ENCODE measurements at places on chromosomes 7 and 10.

- DNase-seq, result no peak
These were observed 129.8 kb upstream of the TNRC18 start for GRCh38 chr7:5553298-5553877.

- no peak for DNase-seq
These were observed 333.3 kb downstream of the SDK1 start for GRCh38 chr7:3634396-3634795.

DNA sequence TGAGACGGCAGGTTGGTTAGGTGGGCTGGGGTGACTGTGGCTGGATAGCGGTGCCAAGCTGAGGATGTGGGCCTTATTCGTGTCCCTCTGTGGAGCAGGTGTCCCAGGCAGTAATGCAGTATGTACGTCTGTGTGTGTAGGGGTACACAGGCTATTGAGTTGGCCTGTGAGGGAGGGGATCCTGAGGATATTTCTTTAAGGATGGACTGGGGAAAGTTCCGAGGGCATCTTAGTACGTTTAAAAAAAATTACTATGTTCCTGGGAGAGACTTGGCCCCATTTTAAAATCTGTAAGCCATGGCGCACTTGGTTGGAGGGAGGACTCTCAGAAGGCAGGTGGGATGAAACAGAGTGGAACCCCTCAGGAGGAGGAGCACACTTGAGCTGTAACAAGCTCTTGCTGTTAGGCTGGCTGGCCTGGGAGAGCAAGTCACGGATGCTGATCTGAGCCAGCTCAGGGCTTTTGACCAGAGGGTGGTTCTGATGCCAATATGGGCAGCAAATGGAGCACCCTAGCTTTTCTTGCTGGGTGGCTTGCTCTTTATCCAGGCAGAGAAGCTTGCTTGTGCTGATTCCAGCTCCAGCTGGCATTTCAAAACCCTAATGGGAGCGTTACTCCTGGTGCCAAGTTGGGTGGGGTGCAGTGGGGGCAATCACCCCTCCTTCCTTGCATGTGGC, 765 bp downstream of the WBP1L start:
- no peak for DNase-seq

DNA sequence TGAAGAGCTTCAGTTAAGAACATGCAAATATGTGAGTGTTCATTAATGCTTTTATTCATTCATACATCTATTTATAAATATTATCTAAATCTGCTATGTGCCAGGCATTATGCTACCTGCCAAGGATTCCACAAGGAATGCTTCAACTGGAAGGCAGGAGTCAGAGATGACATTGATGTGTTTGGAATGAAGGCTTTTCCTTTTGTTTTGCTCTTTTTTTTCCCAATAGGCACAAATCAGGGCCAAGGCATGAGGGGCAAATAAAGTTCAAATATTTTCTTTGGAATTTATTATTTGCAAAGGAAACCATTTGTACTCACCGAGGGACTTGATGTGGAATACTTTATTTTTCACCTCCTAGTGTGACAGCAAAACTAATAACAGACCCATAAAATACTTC, 530.3 kb downstream of the ARL4A start:
- no peak for DNase-seq

DNA sequence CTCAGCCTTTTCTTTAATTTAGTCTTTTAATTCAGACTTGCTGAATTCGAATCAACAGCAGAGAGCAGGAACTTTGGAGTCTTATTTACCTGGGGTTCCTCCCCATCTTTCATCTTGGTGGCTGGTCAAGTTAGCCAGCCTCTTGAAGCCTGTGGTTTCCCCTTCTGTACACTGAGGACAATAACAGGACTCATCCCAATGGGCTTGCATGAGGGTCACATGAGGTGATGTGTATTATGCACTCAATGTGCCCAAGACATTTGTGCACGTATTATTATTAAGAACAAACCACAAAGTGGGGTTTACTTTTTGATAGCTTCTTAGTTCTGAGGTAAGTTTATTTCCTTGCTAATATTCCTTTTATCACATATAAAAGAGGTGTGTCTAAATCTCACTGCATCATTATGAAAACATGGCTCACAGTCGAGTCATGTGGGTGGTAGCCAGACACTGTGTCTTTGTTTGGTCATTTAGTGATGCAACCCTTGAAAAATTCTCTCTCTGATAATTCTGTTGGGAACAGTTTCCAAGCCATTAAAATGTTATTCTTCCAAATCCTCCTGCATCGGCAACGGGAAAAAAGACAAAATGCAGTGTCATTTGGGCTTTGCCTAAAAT, 86.5 kb upstream of the GRB10 start:
- DNase-seq, result no peak

- DNase-seq, result no peak
These were observed 62.7 kb upstream of the FZD1 start for GRCh38 chr7:91201442-91202113.

GRCh38 chr7:31938650-31939049, 131.6 kb downstream of the PDE1C start:
- no peak for DNase-seq

DNA sequence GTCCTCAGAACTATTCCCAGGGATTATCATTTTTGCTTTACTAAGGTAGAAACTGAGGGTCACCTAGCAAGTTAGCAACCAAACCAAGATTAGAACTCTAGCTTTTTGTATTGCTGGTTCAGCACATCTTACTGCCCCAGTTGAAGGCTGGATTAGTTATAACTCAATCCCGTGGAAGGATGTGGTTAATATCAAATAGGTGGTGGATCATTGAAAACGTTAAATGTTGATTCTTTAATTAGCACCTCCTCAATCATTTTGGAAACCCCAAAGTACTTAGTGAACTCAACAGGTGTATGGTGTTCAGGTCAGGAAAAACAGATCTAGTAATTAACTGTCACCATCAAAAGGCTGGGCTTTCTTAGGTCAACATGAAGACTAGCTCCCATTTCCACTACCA, 152.4 kb downstream of the ARID5B start:
- DNase-seq, result no peak

Data from suppressor macrophage treated with lipopolysaccharide for 4 hours (primary cell).